ENCODE measurements at places on chromosomes 4 and X.

DNA sequence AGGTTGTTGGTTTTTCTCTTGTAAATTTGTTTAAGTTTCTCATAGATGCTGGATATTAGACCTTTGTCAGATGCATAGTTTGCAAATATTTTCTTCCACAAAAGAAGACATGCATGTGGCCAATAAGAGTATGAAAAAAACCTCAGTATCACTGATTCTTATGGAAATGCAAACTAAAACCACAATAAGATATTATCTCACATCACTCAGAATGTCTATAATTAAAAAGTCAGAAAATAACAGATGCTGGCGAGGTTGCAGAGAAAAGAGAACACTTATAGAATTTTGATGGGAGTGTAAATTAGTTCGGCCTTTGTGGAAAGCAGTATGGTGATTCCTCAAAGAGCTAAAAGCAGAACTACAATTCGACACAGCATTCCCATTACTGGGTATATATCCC is 1355.6 kb downstream of the FAM133A start:
- no peak for DNase-seq
- H3K4me1 ChIP-seq, result no peaks in the 10 kb centered on the region
- H3K36me3 ChIP-seq, result no peaks in the 10 kb centered on the region
- no peaks in the 10 kb centered on the region for H3K27me3 ChIP-seq
- no peak overlapping the region for H3K27ac ChIP-seq

- DNase-seq, result no peak
- H3K4me1 ChIP-seq, result no peaks in the 10 kb centered on the region
- H3K4me3 ChIP-seq, result no peak overlapping the region
- H3K36me3 ChIP-seq, result no peaks in the 10 kb centered on the region
Measured at GRCh38 chr4:159051245-159052071, 51.4 kb upstream of the RAPGEF2 start.

DNA sequence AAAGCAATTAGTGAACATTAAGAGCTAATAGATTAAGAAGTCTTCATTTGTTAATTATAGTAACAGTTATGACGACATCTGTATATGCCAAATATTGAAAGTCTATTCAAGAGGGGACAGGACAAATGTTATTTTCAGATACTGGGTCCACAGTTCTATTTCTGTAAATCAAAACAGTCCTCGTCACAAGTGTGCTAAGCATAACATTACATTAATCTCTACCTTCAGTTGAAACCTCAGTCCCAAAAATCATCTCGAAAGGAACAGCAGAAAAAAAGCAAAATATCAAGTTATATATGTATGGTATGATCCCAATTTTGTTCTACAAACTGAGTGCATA is 70.3 kb downstream of the APBB2 start:
- H3K4me3 ChIP-seq, result no peak overlapping the region
- H3K4me1 ChIP-seq, result peaks cover 14% of the 10 kb centered on the region
- no peaks in the 10 kb centered on the region for H3K27me3 ChIP-seq
- peak overlapping the region; percentile 94 for H3K27ac ChIP-seq
- H3K36me3 ChIP-seq, result no peaks in the 10 kb centered on the region

DNA sequence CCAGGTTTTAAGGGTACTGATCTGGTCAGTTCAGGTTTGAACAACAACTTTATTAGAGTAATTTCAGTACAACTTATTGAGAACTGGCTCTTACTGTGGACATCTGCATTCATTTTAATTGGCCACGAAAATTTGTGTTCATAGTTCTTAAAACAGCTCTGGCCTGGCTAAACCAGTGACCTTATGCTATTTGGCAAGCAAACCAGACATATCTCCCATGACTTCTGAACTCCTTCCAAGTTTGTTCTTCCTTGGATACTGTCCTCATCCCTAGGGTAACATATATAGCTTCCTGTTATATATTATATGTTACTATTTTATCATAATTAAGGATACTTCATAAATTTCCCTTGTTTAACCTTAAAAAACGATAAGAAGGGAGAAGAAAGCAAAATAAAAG is 841.9 kb downstream of the TRAM1L1 start:
- no peak for DNase-seq
- H3K36me3 ChIP-seq, result no peaks in the 10 kb centered on the region
- H3K27ac ChIP-seq, result no peak overlapping the region
- H3K4me3 ChIP-seq, result no peak overlapping the region

GRCh38 chr4:115678425-115678941 is 565.1 kb upstream of the NDST4 start:
- no peaks in the 10 kb centered on the region for H3K36me3 ChIP-seq
- no peaks in the 10 kb centered on the region for H3K27me3 ChIP-seq
- no peak for DNase-seq
- H3K4me1 ChIP-seq, result no peaks in the 10 kb centered on the region
- no peak overlapping the region for H3K27ac ChIP-seq
- no peak overlapping the region for H3K4me3 ChIP-seq

GRCh38 chr4:10963958-10964703 is 279.6 kb upstream of the CLNK start:
- no peak overlapping the region for H3K27ac ChIP-seq
- H3K27me3 ChIP-seq, result no peaks in the 10 kb centered on the region
- no peaks in the 10 kb centered on the region for H3K36me3 ChIP-seq
- H3K4me3 ChIP-seq, result no peak overlapping the region
- no peaks in the 10 kb centered on the region for H3K4me1 ChIP-seq
- DNase-seq, result no peak

DNA sequence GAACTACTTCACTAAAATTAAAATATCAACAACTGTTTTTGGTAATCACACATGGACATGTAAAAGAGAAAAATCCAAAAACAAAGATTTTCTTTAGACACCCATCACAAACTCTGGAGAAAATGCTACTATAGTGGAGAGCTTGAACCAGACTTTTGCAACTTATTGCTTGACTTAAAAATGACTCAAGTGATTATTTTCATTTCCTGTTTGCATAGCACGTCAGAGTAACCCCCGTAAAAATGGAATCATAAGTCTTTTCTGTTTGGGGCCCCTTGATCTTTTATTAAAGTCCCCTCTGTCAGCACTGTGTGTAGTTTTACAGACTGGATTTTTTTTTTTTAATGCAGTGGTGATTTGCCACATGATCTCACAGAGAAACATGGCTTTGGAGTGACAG is 79.5 kb downstream of the PRKG2 start:
- no peaks in the 10 kb centered on the region for H3K27me3 ChIP-seq
- H3K36me3 ChIP-seq, result no peaks in the 10 kb centered on the region
- no peaks in the 10 kb centered on the region for H3K4me1 ChIP-seq
- H3K4me3 ChIP-seq, result no peak overlapping the region
- H3K27ac ChIP-seq, result no peak overlapping the region

DNA sequence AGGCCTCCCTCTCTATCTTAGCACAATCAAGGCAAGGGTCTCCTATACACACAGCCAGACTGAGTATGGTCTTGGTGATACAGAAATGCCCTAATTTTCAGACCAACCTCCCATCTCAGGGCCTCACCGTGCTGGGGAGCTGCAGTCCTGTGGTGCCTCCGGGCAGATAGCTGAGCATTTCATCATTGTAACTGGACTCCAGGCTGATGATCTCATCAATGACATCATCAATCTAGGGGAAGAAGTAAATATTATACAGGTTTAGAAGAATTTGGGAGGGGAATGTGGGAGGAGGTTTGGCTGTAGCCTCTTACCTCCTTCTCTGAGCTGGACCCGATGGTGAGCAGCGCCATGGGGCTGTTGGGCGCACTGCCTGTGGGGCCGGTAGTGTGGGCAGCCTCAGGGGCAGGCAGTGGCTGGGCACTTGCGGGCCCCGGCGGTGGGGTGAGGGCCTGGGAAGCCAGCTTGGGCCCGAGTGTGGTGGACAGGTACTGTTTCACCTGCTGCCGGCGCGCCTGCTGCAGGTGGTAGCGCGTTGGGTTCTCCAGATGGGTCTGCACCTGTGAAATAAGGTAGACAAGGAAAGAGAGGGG is 5.2 kb downstream of the TFE3 start:
- peak overlapping the region; percentile 55 for H3K27ac ChIP-seq
- no peaks in the 10 kb centered on the region for H3K27me3 ChIP-seq
- H3K4me1 ChIP-seq, result no peaks in the 10 kb centered on the region
- no peak overlapping the region for H3K4me3 ChIP-seq
- DNase-seq, result no peak
- H3K36me3 ChIP-seq, result no peaks in the 10 kb centered on the region

- H3K4me1 ChIP-seq, result no peaks in the 10 kb centered on the region
- peaks cover 7% of the 10 kb centered on the region for H3K27me3 ChIP-seq
Measured at GRCh38 chrX:150934453-150934852, 36.0 kb upstream of the CD99L2 start.

DNA sequence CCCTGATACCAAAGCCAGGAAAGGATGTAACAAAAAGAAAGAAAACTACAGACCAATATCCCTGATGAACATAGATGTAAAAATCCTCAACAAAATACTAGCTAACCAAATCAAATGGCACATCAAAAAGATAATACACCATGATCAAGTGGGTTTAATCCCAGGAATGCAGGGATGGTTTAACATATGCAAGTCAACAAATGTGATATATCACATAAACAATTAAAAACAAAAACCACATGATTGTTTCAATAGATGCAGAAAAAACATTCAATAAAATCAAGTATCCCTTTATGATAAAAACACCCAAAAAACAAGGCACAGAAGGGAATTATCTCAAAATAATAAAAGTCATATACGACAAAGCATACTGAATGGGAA is 31.5 kb downstream of the ELF2 start:
- no peak for DNase-seq
- no peak overlapping the region for H3K4me3 ChIP-seq
- H3K27ac ChIP-seq, result no peak overlapping the region
- no peaks in the 10 kb centered on the region for H3K36me3 ChIP-seq
- peaks cover 5% of the 10 kb centered on the region for H3K4me1 ChIP-seq
- H3K27me3 ChIP-seq, result no peaks in the 10 kb centered on the region

DNA sequence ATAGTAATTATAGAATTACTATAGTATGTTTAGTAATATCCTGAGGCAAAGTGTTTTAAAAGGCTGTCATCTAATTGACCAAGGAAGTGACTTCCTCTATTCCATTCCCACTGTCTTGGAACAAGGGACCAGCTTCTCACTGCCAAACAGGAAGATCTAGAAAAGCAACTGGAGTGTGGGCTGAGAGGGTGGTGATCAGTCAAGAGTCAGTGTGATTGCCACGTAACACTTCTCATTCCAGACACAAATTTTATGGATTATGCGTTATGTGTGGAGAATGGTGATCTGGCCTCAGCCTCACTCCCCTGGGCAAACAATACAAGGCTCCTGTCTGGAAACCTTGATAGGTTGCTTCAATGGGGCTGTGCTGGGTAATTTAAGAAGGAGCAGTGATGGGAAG is 60.0 kb downstream of the RRAGB start:
- no peak for DNase-seq
- no peak overlapping the region for H3K27ac ChIP-seq
- no peak overlapping the region for H3K4me3 ChIP-seq
- peaks cover 10% of the 10 kb centered on the region for H3K27me3 ChIP-seq
- no peaks in the 10 kb centered on the region for H3K4me1 ChIP-seq

DNA sequence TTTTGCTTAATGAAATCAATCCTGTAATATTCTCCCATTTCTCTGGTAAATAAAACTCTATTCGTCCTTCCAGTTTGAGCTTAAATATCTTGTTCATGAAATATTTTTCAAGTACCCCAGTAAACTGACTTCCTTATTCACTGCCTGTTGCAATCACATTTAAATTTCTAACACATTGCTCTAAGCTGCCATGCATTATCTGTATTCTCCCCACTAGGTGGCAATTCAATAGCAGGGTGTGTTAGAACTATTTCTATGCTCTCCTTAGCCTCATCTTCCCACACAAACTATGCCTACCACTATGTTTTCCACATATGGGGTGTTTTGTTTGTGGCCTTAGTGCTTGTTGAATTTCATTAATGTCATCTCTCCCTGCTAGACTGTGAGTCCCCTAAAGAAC is 377.1 kb upstream of the HS3ST1 start:
- no peaks in the 10 kb centered on the region for H3K27me3 ChIP-seq
- no peaks in the 10 kb centered on the region for H3K4me1 ChIP-seq
- no peak overlapping the region for H3K27ac ChIP-seq
- no peak for DNase-seq
- no peaks in the 10 kb centered on the region for H3K36me3 ChIP-seq

DNA sequence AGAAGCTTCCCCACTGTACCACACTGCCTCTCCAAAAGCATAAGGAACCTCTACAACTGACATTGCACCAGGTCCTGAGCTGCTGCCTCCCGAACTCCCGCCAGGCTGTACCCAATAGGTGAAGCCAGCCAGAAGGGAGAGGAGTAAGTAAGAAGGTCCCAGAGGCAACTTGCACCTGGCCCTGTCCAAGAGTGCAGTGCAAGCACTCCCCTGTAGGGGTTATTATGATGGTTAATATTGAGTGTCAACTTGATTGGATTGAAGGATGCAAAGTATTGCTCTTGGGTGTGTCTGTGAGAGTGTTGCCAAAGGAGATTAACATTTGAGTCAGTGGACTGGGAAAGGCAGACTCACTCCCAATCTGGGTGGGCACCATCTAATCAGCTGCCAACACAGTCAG is 879.3 kb upstream of the SLIT2 start:
- no peak overlapping the region for H3K4me3 ChIP-seq
- no peak overlapping the region for H3K27ac ChIP-seq
- no peaks in the 10 kb centered on the region for H3K4me1 ChIP-seq
- no peak for DNase-seq

- no peak overlapping the region for H3K4me3 ChIP-seq
- H3K36me3 ChIP-seq, result no peaks in the 10 kb centered on the region
- no peak for DNase-seq
- no peaks in the 10 kb centered on the region for H3K27me3 ChIP-seq
Measured at GRCh38 chr4:142365391-142365790, 480.7 kb downstream of the INPP4B start.

- no peaks in the 10 kb centered on the region for H3K4me1 ChIP-seq
- H3K4me3 ChIP-seq, result no peak overlapping the region
- DNase-seq, result no peak
- H3K27me3 ChIP-seq, result no peaks in the 10 kb centered on the region
Measured at GRCh38 chr4:186534056-186534455, 21.3 kb downstream of the MTNR1A start.

GRCh38 chr4:151905197-151905596 is 144.4 kb upstream of the GATB start:
- no peak overlapping the region for H3K4me3 ChIP-seq
- no peaks in the 10 kb centered on the region for H3K4me1 ChIP-seq
- H3K36me3 ChIP-seq, result no peaks in the 10 kb centered on the region

DNA sequence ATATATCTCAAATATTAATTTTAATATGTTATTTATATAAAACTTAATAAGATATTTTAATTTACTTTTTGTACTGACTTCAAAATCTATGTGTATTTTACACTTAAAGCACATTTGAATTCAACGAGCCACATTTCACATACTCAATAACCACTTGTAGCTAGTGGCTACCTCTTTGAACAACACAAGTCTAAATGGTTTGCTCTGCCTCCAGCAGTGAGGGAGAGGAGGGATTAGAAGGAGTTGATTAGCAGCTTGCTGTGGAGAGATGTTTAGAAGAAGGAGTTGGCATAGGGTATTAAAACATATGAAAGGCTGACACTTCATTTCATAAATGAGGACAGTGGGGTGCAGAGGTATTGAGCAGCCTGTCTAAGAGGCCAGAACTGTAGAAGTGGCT is 124.0 kb downstream of the ARHGAP24 start:
- H3K4me1 ChIP-seq, result no peaks in the 10 kb centered on the region
- H3K4me3 ChIP-seq, result no peak overlapping the region
- H3K27me3 ChIP-seq, result no peaks in the 10 kb centered on the region
- H3K27ac ChIP-seq, result no peak overlapping the region
- no peaks in the 10 kb centered on the region for H3K36me3 ChIP-seq

All from breast epithelium (tissue), 4 donors.